ENCODE measurements at places on chromosomes 6 and 20. TPM values are rescaled to one million over a fixed set of nuclear protein-coding genes. Genes with fewer than 3 reads are reported as not detected.

DNA sequence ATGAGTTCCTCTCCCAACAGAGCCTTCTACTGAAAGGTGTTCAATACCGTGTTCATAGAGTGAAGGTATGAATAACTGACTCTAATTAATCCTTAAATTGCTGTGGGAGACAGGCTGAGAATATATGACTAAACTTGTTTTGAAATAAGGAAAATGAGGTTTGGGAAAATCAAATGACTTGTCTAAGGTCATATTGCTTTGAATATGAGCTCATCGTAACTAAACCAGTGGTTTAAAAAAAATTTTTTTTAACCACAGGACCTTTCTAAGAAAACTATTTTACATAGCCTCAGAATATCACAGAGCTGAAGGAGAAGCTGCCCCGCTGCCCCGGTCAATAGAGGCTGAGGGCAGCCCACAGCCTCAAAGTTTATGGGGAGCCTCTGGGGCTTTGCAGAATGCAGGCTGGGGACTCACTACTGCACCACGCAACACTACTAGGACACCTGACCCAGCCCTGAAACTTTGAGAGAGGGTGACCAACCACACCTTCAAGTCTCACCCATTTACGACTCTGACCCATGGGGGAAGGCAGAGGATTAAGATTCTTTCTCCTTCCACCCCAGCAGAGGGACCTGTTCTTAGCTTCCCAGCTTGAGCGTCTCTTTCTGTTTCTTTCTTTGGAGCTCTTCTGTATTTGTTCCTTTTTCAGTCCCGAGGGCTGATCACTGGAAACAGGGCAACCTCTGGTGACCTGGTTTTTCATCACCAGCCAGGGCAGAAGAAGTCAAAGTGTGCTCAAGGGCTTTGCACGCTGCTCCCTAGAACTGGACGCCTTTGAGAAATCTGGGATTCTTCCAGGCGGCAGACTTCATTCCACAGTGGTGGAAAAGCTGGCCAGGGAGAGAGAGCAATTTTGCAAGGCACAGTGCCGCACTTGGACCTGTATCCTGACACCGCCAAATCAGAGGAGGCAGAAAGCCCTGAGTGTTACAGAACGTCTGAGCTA is 220.2 kb downstream of the ATXN1 start:
- DNase-seq: no peak

DNA sequence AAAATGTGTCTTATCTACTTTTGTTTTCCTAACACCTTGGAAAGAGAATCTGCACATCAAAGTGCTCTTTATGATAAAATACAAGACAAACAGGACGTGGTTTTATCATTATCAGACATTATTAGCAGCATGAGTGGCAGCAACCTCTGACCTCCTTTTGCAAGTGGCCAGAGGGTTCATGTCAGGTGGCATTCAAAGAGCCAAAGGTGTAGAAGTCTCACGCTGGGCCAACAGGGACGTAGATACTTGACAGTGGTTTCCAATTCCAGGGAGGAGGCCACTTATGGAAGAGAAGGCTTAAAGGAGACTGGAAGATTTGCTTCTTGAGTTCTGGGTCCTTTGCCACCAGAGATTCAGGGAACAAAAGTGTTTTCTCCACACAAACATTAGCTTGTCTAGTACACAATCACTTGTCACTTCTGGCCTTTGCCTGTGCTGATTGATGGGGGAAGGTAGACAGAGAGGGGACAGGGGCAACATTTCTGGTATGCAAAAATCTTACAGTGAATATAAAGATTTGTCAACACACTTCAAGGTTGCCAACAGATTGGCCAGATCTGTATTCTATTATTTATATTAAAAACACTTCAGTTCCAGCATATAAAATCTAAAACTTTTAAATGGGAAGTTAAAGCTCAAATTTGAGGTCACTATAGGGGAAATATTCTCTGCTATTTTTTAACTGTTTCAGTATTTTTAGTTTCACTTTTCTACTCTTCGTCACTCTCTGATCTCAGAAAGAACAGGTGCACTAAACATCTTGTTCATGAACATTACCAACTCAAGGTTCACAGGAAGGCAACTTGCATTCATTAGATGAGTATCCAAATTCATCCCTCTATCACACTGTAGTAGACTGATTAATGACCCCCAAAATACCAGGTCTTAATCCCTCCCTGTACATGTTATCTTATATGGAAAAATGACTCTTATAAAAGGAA is 52.1 kb upstream of the FBXO30 start:
- no peak for DNase-seq

DNA sequence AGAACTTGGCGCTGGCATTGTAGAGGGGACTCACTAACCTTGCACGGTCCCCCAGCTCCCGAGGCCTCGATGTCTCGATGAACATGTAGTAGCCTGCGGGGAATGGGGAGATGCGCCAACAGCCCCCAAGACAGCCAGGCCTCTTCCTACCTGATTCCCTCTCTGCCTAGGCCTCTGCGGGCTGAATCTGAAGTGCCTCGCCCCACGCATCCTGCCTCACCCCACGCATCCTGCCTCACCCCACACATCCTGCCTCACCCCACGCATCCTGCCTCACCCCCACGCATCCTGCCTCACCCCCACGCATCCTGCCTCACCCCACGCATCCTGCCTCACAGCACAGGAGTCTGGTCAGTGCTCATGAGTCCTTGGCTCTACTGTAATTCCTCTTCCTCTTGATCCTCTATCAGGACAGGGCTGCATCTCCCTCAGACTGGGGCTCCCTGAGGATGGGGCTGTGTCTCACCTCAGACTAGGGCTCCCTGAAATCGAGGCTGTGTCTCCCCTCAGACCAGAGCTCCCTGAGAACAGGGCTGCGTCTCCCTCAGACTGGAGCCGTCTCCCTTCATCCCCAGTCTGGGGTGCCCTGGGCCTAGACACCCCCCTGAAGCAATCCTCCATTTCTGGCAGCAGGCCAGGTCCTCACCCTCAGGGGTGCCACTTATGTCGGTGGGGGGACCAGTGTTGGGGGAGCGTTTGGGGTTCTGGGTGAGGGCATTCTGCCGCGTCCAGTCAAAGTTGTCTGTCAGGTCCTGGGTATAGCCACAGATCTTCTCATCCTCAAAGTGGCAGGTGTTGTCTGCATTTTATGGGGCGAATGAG is 53.6 kb downstream of the MDGA1 start:
- no peak for DNase-seq

GRCh38 chr20:38315290-38315966 is 11.5 kb downstream of the BPI start:
- DNase-seq: no peak

DNA sequence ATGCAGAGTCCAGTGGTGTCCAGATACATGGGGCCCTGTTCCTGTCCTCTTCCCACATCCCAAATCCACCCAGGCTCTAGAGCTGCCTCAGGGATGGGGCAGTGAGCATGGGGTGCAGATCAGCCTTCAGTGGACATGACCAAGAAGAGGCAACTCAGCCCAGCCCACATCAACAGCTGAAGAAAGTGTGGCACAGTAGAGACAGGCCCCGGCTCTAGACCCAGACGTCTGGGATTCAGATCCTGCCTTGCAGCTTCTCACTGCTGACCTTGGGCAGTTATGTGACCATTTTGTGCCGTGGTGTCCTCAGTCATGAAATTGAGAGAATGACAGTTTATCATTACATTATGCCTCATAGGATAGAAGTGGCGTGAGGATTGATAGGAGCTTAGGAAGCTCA is 54.6 kb upstream of the CST7 start:
- DNase-seq: no peak

DNA sequence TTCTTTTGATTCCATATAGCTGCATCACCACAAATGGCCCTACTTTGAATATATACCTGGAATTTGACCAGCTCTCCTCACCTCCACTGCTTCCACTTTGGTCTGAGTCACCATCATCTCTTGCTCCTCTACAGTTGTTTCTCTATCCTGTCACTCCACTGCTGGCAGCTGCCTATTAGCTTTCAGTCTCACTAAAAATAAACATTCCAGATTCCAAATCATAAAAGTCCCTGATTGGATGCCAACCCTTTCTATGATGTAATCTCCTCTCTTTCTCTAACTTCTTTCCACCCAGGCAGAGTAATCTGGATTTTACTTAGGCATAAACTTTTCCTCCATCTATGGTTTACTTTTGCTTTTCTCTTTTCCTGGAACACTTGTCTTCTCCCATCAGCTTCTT is 49.1 kb downstream of the RFPL4B start:
- DNase-seq: no peak

OPRM1 gene
- total RNA-seq: not detected

COL19A1 gene
- total RNA-seq: 0.10 TPM

INSM1 gene
- total RNA-seq: not detected

Measured in astrocyte (in vitro differentiated cells and primary cell).